ENCODE measurements at places on chromosomes 2 and 18.

DNA sequence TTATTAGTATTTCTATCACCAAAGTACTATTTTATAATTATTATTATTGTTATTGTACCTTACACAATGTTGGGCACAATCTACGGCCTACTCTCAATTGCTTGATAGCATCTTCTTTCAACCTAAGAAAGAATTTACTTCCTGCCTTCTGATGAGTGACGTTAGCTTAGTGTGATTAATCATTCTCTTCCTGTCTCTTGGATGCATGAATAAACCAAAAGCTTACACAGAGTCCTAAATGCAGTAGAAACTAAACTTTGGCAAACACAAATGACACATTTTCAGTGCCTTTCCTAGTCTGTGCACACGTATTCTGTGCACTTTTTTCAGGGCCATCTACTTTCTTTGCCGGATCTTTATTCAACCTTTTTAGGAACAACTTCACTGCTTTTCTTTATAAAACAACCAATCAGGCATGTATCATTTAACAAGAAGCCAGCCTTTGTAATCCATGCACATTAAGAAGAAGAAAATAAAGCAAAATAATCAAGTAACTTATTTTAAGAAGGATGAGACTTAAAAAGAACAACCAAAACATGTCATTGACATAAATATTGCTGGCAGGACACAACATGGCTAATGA, 19.1 kb downstream of the TRAK2 start:
- DNase-seq: no peak

GRCh38 chr2:202450785-202451184, 74.7 kb downstream of the BMPR2 start:
- DNase-seq: no peak

DNA sequence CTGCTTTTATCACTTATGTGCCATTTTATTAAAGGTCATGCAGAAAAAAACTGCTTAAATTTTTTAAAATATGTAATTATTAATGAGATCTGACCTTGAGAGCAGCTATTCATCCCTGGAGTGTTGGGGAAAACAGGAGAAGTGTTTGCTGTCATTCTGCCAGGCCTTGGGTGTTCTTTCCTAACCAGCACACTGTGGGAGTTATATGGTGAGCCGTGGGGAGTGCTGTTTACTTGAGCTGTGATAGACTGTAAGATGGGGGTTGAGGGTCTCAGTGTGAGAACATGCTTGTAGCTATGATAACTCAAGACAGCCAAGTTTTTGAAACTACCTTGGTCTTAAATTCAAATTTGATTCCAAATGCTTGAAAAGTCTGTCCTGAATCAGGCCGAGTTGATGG, 101.3 kb upstream of the ARHGAP28 start:
- no peak for DNase-seq

- DNase-seq: no peak
These were observed 905.1 kb downstream of the NRXN1 start for GRCh38 chr2:50126845-50127244.

DNA sequence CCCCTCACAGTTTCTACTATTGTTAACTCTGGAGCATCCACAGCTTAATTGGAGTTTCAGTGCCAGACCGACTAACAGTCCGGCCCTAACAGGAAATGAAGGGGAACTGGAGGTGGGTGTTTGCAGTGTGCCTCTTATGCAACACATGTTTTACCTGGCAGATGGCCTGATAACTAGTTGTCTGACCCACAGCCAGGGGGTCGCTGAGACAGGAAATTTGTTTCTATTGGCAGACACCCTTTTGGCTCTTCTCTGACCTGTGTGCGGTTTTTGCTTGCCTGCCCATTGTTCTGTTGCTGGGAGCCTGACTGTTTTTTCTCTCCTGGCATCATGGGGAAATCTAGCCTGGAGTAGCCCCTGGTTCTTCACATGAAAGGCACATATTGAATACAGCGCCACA, 1329.8 kb downstream of the DSC3 start:
- DNase-seq: no peak

GRCh38 chr2:3242747-3243369, 134.8 kb downstream of the EIPR1 start:
- no peak for DNase-seq

- peak; percentile 41 for DNase-seq
These were observed 40.1 kb downstream of the CRACDL start for GRCh38 chr2:98895901-98896300.

DNA sequence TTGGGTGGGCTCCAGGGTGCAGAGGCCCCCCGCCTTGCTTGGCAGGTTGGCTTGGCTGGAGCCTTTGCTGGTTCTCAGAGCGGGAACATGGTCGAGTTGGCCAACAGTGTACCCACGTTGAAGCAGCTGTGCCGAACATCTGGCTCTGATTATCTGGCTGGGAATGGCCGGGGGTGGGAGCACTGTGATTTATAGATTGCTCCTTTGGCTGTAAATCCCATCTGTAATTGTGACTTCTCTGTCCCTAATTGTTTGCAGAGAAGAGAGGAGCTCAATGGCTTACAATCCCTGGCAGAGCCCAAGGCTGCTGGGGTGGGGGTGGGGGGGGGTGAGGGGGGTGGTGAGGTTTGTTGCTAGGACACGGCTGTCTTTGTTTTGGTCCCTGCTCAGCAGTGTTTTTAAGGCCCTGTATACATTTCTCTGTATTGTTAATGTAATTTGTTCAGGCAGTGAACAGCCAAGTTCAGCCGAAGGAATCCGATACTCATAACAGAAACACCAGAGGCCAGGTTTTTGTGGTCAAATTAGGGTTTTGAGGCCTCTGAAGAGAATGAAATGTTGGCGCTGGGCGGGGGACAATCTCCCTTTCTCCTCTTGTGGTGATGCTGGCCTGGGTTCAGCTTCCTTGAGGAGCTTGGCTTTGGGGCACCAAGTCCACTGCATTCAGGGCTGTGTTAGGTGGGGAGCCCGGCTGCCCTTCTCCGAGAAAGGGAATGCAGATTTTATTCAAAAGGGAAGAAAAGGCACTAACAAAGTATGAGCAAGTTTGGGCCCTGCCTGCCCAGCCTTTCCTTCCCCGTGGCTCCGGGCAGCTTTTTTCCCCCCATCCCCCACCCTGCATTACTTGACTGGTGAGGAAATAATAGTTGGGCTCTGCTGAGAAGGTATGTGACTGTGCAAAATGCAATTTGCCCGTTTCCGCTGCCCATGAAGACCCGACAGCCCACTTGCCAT, 82.5 kb downstream of the TCF7L1 start:
- DNase-seq: peak; percentile 70

GRCh38 chr18:51824746-51825145, 515.3 kb upstream of the DCC start:
- DNase-seq: no peak

DNA sequence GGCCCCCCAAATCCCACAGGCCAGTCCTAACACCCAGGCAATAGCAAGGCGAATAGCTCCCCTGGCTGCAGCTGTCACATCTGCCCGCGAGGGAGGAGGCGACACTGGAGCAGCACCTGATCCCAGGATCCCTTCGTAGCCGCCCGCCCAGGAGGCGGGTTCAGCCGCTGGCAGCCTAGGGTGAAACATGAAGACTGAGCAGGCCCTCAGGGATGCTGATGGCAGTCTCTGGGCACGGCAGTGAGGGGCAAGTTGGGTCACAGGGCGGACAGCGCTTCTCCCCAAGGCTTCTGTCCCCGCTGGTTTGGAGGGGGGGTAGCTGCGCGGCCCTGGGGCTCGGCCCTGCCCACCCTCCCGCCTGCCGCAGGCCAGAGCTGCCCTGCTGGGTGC, 1.9 kb downstream of the DNMT3A start:
- DNase-seq: peak; percentile 63

DNA sequence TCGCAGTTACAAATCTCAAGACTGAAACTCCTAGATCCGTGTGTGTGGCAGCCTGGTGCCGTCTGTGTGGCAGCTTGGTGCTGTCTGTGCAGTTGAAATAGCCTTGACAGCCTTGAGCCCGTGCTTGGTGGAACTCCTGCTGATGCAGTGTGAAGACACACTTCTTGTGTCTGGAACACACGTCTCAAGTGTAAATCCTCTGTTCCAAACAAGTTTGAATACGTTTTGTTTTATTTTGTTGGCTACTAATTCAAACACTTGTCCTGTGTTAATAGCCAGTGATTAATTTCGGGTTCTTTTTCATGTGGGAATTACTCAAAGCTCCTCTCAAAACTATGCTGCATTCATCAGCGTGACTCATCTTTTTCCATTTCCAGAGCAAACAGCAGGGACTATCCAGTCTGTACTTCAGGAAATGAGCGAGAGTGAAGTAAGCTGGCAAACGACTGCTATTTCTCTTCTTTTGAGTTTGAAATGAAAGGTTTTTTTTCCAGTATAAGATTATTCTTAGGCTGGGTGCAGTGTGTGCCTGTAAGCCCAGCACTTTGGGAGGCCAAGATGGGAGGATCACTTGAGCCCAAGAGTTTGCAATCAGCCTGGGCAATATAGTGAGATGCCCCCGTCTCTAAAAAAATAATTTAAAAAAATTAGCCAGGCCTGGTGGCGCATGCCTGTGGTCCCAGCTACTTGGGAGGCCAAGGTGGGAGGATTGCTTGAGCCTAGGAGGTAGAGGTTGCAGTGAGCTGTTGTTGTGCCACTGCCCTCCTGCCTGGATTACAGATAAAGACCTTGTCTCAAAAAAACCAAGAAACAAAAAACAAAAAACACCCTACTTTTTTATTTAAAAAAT, 152.9 kb downstream of the SPP2 start:
- DNase-seq: no peak

DNA sequence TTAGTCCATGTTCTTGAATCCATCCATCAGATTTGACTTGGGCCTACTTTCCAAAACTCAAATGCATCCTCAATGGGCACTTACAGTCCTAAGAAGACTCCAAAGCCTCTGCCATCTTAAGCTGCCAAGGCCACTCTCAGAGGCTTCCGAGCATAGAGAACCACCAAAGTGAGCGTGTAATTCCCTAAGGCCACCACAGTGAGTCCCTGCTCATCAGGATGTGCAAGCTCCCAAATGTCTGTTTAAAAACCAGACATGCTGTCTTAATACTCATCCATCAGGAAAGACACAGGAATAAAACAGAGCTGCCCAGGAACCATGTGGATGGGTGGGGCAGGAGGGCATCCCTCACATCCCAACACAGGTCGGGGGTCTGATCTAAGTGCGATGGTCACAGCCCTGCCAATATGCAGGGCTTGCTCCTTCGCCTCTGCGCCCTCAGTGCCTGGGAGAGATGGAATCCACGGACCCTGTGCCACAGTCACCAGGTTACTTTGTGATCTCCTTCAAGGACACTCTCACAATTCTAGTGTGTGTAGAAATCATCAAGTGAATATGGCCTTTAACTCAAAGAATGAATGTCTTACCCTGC, 80.4 kb downstream of the POLR1A start:
- no peak for DNase-seq

DNA sequence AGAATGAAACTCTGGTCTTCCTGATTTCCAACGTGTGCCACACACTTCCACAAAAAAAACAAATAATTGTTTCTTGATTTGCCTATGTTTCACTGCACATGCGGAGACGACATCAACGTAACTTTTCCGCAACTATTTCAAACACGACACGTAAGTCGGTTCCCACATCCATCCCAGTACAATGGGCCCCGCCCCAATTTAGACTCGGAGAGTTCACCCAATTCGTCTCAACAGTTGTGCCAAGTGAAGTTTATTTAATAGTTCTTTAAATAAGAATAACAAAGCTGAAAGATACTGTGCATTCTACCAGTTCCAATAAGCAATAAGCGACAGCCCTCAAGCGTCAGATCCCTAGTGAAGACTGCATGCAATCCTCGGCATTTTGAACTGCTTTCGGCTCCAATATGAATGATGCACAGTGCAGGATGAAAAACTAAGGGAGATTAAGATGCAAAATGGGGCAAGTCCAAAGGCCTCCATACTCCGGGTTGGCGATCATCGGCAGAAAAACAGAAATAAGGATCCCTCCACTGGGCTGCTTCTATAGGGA, 664 bp downstream of the CCT4 start:
- no peak for DNase-seq

GRCh38 chr2:63049970-63050333, 678 bp upstream of the OTX1 start:
- DNase-seq: no peak

- DNase-seq: no peak
These were observed 15.3 kb downstream of the UNC50 start for GRCh38 chr2:98623657-98624056.
